ENCODE measurements at places on chromosomes 1 and 21. TPM values are rescaled to one million over a fixed set of nuclear protein-coding genes. Genes with fewer than 3 reads are reported as not detected.

MAP10 gene
- total RNA-seq = 3.7 TPM

CCDC181 gene
- total RNA-seq = 4.8 TPM

PLA2G2C gene
- total RNA-seq = not detected

RGS4 gene
- total RNA-seq = 20.8 TPM

VTCN1 gene
- 0.29 TPM for total RNA-seq

AK5 gene
- 8.6 TPM for total RNA-seq

SPATA45 gene
- not detected for total RNA-seq

SIK1 gene
- total RNA-seq = 33.1 TPM

F5 gene
- not detected for total RNA-seq

NTMT2 gene
- not detected for total RNA-seq

RUNX3 gene
- total RNA-seq = 0.38 TPM

MIXL1 gene
- total RNA-seq = 0.67 TPM

NBPF10 gene
- total RNA-seq = 1.4 TPM

AMIGO1 gene
- total RNA-seq = 2.8 TPM

KANK4 gene
- total RNA-seq = 10.5 TPM

ADAM30 gene
- not detected for total RNA-seq

PCSK9 gene
- total RNA-seq = 4.5 TPM

ST6GALNAC3 gene
- total RNA-seq = 4.1 TPM

MTARC1 gene
- total RNA-seq = 7.7 TPM

COL9A2 gene
- total RNA-seq = 20.2 TPM

BMP8A gene
- 1.7 TPM for total RNA-seq

RBBP4 gene
- 216 TPM for total RNA-seq

COL11A1 gene
- 0.38 TPM for total RNA-seq

TSPEAR gene
- total RNA-seq = not detected

CD48 gene
- not detected for total RNA-seq

INSRR gene
- total RNA-seq = not detected

GTF2B gene
- total RNA-seq = 36.3 TPM

PTGER3 gene
- total RNA-seq = 1.4 TPM

MIER1 gene
- 22.2 TPM for total RNA-seq

NBL1 gene
- 76.7 TPM for total RNA-seq

RXFP4 gene
- total RNA-seq = not detected

KLHL20 gene
- 22.9 TPM for total RNA-seq

MLLT11 gene
- total RNA-seq = 26.4 TPM

GCSAML gene
- 0.04 TPM for total RNA-seq

CCDC30 gene
- total RNA-seq = 1.8 TPM

CFAP57 gene
- total RNA-seq = 0.34 TPM

CENPF gene
- 20.6 TPM for total RNA-seq

BARHL2 gene
- total RNA-seq = not detected

SPRR2B gene
- total RNA-seq = not detected

HMCN1 gene
- total RNA-seq = 2.1 TPM
